ENCODE measurements at places on chromosomes 6 and 20.

DNA sequence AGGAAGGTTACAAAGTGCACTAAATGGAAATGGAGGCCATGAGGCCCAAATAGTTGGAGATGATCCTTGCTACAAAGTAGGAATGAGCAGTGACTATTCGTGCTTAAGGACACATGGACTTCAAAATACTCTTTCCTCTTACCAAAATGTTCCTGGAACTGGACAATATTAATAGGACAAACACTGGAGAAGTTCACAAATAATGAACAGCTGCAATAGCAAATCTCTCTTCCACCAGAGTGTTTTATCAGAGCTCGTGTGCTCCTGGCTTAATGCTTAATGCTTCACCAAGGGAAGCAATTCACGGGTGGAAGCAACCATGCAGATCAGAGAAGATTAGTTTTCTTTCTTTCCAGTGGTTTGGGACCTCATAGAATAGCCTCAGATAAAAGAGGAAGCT lies 435.4 kb downstream of the BCKDHB start:
- DNase-seq: no peak

GRCh38 chr6:164045082-164045481 lies 630.6 kb downstream of the QKI start:
- no peak for DNase-seq

DNA sequence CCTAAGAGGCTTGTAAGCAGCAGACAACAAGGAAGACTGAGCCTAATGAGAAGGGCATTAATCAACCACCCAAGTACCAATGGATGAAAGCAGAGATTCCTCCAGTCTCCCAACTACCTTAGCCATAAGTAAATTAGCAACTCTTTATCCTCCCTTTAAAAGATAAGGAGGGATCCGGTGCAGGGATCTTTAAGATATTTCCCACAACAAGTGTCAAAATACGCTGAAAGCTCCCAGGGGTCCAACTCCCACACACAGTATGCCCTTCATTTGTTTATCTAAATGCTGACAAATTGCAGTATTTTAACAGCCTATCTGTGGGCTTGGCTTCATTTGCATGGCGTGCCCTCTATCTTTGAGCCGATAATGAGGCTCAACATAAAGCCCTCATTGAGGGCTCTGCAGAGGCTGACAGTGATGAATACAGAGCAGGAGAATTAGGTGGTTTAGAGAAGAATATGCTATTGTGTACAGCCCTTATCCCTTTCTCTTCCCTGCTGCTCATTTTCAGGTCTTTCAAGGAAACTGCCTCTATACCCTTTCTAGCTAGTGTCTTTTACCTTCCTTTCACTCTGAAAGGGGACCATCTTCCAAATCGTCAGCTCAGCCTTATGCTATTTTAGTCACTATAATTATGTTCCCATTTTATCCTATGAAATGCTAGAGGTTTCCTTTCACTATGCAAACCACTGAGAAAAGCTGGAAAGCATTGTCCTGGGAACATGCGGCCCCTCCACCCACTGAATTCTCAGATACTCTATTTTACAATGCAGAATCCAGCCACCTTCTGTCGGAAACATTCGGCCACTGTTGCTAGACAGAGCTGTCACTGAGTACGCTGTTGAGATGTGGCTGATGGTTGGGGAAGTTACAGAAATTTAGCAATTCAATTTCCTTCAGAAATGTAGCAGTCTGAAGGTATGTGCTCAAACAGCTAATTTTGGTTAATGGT lies 575.2 kb upstream of the JAG1 start:
- no peak for DNase-seq

DNA sequence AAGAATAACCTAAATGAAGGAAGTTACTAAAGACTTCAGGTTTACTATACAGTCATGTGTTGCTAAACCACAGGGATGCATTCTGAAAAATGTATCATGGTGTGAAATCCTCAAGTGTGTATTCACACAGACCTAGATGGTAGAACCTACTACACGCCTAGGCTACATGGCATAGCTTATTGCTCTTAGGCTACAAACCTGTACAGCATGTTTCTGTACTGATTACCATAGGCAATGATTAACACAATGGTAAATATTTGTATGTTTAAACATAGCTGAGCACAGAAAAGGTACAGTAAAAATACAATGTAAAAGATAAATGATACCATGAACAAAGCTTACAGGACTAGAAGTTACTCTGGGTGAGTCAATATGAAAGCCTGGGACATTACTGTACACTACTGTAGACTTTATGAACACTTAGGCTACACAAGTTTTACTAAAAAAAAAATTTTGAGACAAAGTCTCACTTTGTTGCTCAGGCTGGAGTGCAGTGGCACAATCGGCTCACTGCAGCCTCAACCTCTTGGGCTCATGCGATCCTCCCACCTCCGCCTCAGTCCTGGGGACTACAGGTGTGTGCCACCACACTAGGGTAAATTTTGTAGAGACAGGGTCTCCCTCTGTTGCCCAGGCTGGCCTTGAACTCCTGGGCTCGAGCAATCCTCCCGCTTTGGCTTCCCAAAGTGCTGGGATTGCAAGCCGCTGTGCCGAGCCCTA lies 36.0 kb downstream of the ADNP start:
- no peak for DNase-seq

DNA sequence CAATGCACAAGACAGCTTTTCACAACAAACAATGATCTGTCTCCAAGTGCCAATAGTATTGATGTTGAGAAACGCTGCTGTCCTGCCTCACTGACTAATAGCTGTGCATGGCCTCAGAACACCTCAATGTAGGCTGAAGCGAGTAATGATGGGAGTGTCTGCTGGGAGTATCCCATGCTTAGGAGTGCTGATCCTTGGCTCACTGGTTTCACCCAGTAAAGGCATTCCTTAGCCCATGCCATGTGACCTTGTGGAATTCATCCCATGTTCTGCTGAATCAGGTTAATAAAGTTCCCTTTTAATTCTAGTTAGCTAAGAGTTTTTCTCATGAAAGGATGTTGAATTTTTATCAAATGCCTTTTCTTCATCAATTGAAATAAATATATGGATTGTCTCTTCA lies 3.8 kb upstream of the WFDC12 start:
- DNase-seq: no peak

DNA sequence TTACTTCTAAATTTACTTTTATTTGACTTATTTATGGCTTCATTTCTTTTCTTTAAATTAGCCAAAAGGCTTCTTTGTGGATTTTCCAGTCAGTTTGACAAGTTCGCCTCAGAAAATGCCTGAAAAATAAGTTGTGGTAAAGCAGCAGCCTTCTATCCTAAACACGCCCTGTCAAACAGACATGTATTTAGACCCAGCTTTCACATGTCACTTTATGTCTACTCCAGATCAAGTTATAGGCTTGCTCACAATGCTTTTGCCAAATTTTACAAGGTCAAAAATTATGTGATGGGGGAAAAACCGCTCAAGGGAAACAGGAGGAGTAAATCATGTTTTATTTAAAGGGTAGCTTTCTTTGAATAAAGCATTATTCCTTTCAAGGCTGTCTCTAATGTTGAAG lies 615.0 kb downstream of the HDGFL1 start:
- no peak for DNase-seq

Data from SK-N-SH (cell line).